Small intestine (tissue), 16 donors: ENCODE measurements at places on chromosomes 1 and 21.

GRCh38 chr1:67898033-67898726, 64.9 kb upstream of the GNG12 start:
- H3K36me3 ChIP-seq = no peaks in the 10 kb centered on the region
- H3K4me3 ChIP-seq = no peak overlapping the region
- no peaks in the 10 kb centered on the region for H3K27me3 ChIP-seq

GRCh38 chr1:117824616-117825015, 104.8 kb downstream of the GDAP2 start:
- H3K27me3 ChIP-seq = peaks cover 3% of the 10 kb centered on the region
- no peaks in the 10 kb centered on the region for H3K36me3 ChIP-seq
- no peak overlapping the region for H3K4me3 ChIP-seq
- DNase-seq = no peak
- no peaks in the 10 kb centered on the region for H3K4me1 ChIP-seq

- no peak overlapping the region for H3K4me3 ChIP-seq
- DNase-seq = no peak
- H3K4me1 ChIP-seq = peaks cover 4% of the 10 kb centered on the region
Observed at GRCh38 chr1:40796939-40797667, 13.5 kb downstream of the KCNQ4 start.

- DNase-seq = peak; percentile 76
- H3K4me1 ChIP-seq = peaks cover 5% of the 10 kb centered on the region
- H3K27me3 ChIP-seq = no peaks in the 10 kb centered on the region
- H3K4me3 ChIP-seq = no peak overlapping the region
Observed at GRCh38 chr1:228842094-228842775, 107.0 kb downstream of the RHOU start.

GRCh38 chr1:18951818-18952391, 4.6 kb downstream of the IFFO2 start:
- no peak overlapping the region for H3K4me3 ChIP-seq
- no peak overlapping the region for H3K27ac ChIP-seq
- peaks cover 21% of the 10 kb centered on the region for H3K4me1 ChIP-seq
- H3K27me3 ChIP-seq = no peaks in the 10 kb centered on the region
- DNase-seq = peak; percentile 42
- peaks cover 3% of the 10 kb centered on the region for H3K36me3 ChIP-seq

DNA sequence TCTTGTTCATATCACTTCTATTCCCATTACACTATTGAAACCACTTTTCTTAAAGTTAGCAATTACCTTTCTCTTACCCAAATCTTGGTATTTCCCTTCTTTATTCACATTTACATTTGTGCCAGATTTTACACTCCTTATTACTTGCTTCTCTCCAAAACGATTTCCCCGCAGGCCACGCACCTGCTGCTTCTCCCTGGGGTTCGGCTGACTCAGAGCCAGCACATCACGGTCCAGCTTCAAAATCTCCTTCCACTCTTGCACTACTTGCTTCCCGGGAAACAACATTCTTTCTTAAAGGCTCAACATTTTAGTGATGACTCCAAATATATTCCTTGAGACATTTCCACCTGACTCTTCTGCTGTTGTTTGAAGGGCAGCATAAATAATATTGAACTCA, 20.7 kb downstream of the LHX9 start:
- H3K27me3 ChIP-seq = peaks cover 2% of the 10 kb centered on the region
- H3K4me3 ChIP-seq = no peak overlapping the region
- no peak overlapping the region for H3K27ac ChIP-seq
- H3K36me3 ChIP-seq = no peaks in the 10 kb centered on the region

DNA sequence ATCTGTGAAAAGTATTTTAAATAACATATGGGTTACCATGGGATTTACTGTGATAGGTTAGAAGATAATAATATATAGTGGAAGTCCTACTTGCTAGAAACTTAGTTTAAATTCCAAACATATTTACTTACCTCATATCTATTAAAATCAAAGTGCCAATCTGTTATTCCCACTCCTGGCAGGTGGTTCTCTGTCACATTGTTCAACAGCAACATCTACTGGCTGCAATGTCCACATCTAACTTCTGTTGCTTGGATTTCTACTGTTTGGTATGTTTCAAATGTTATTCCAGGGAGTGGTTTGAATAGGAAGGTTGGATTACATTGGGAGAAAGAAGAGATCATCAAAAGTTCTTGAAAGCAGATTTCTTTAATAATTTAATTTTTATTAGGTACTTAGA, 122.5 kb upstream of the NCAM2 start:
- no peaks in the 10 kb centered on the region for H3K27me3 ChIP-seq
- no peak overlapping the region for H3K27ac ChIP-seq
- H3K4me3 ChIP-seq = no peak overlapping the region
- no peak for DNase-seq
- no peaks in the 10 kb centered on the region for H3K36me3 ChIP-seq
- H3K4me1 ChIP-seq = no peaks in the 10 kb centered on the region

GRCh38 chr1:187641015-187641414, 812.3 kb downstream of the PLA2G4A start:
- DNase-seq = no peak
- H3K27me3 ChIP-seq = no peaks in the 10 kb centered on the region
- no peak overlapping the region for H3K27ac ChIP-seq
- no peaks in the 10 kb centered on the region for H3K4me1 ChIP-seq
- H3K36me3 ChIP-seq = no peaks in the 10 kb centered on the region
- H3K4me3 ChIP-seq = no peak overlapping the region

DNA sequence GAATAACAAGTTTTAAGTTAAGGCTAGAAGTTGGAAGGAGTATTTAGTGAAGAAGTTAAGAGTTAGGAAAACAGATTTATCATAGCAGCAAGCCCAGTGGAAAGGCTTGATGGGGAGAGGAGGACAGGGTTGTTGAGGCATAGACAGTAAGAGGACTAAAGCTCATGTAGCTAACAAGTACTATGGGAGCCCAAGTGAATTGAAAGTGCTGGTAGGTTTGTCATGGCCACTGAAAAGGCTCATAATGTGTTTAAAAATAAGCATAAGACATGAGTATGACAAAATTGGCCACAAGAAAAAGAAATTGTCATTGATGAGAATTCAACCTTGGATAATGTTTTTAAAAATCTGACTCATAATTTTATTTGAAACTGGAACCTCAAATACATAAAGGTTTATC, 49.2 kb upstream of the CRB1 start:
- H3K4me3 ChIP-seq = no peak overlapping the region
- DNase-seq = no peak
- no peak overlapping the region for H3K27ac ChIP-seq
- no peaks in the 10 kb centered on the region for H3K27me3 ChIP-seq

DNA sequence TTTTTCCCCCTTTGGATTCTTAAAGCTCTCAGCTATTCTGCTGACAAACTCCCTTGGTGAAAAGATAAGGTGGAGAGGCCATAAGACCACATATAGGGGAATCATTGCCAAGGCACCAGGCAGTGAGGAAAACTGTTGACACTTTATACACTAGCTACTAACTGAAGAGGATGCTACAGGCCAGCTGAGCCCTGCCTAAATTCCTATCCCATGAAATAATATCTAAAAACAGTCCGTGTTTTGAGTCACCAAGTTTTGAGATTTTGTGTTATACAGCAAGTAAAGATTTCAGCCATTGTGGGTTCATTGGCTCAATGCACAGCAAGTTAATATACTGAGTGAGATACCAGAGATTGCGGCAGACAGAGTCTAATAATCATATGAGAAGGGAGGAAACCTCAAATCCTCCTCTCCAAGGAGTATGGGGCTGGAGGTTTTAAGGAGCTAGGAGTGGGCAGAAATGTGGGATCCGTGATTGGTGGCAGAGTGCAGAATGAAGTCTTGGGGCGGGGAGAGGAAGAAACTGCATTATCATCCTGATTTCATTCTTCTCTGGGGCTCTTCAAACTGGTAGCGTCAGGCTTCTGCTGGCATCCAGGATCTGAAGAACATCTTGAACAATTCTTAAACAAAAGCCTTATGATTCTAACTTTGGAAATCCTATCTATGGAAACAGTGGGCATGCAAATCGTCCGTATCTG, 9.2 kb downstream of the CLDN8 start:
- H3K4me1 ChIP-seq = no peaks in the 10 kb centered on the region
- H3K27ac ChIP-seq = no peak overlapping the region
- no peaks in the 10 kb centered on the region for H3K27me3 ChIP-seq

GRCh38 chr1:186680245-186681061, at the start of gene PTGS2:
PTGS2 (minus strand) TSS chr1:186680423; CDS start chr1:186680290, 133 bp downstream.
- no peak within 1 kb of the TSS for H3K27ac ChIP-seq
- H3K4me3 ChIP-seq = peak within 1 kb of the TSS; percentile 31
- no peaks in the 10 kb centered on the region for H3K27me3 ChIP-seq
- peak; percentile 86 for DNase-seq

DNA sequence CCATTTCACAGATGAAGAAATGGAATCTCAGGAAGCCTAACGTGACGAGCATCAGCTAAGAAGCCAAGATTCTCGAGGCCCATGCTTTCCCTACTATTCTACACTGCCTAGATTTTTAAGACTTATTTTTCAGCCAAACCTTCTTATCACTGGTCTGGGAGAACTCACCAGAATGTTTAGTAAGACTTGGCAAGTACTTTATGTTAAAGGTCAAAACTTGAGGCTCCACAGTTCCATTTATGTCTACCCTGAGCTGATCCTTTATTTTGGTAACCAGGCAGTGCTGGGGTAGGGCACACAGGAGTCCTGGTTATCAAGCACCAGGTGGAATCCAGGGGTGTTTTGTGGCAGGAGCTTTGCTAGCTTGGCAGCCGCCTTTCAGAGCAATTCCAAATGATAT, 16.8 kb downstream of the PLXNA2 start:
- H3K4me1 ChIP-seq = no peaks in the 10 kb centered on the region
- no peaks in the 10 kb centered on the region for H3K27me3 ChIP-seq
- H3K36me3 ChIP-seq = peaks cover 4% of the 10 kb centered on the region
- no peak overlapping the region for H3K4me3 ChIP-seq

DNA sequence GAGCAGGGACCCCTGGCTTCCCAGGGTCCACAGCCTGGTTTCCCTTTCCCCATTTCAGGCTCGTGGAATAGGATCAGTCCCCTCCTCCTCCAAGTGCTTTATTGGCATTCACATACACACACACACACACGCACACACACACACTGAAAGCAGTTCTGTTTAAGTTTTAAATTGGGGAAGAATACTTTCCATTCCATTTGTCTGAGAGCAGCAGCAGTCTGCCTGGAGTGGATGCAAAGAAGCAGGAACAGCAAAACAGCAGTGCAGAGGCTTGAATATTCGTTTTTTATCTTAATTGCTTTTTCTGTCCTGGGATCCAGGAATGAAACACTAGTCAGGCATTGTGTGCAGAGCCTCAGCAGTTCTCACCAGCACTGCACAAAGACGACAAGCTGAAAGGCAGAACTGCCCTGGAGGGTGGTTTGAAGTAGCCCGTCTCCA, 7.1 kb downstream of the CYB561D1 start:
- H3K36me3 ChIP-seq = no peaks in the 10 kb centered on the region
- H3K27me3 ChIP-seq = no peaks in the 10 kb centered on the region
- H3K4me1 ChIP-seq = no peaks in the 10 kb centered on the region
- H3K4me3 ChIP-seq = no peak overlapping the region
- H3K27ac ChIP-seq = peak overlapping the region; percentile 6

DNA sequence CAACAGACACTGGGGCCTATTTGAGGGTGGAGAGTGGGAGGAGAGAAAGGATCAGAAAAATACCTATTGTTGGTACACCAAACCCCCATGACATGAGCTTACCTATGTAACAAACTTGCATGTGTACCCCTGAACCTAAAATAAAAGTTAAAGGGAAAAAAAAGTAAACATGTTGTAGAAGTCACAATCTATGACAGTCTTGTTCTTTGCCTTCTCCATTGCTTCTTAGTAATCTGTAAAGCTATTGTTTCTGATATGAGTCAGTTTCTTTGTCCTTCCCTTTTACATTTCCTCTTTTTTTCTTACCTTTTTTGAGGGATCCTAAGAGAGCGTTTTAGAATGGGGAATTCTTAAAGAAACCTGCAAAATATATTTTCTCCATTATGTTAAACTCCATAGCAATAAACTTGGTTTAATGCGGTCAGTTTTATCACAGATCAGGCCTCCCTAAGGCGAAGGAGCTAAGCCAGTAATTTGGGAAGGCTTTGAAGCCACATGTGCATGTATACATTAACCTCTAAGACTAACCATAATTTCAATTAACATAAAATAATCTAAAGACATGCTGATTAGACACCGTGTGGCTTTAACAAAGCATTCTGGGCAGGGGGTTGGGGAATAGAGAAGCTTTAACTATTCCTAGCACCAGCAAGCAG, 77.8 kb upstream of the C1orf105 start:
- no peaks in the 10 kb centered on the region for H3K36me3 ChIP-seq
- H3K4me3 ChIP-seq = no peak overlapping the region
- DNase-seq = no peak
- H3K27me3 ChIP-seq = no peaks in the 10 kb centered on the region
- H3K4me1 ChIP-seq = no peaks in the 10 kb centered on the region

- H3K36me3 ChIP-seq = no peaks in the 10 kb centered on the region
- H3K27me3 ChIP-seq = no peaks in the 10 kb centered on the region
- peak; percentile 77 for DNase-seq
Observed at GRCh38 chr1:215636258-215636965, 69.3 kb downstream of the KCTD3 start.

DNA sequence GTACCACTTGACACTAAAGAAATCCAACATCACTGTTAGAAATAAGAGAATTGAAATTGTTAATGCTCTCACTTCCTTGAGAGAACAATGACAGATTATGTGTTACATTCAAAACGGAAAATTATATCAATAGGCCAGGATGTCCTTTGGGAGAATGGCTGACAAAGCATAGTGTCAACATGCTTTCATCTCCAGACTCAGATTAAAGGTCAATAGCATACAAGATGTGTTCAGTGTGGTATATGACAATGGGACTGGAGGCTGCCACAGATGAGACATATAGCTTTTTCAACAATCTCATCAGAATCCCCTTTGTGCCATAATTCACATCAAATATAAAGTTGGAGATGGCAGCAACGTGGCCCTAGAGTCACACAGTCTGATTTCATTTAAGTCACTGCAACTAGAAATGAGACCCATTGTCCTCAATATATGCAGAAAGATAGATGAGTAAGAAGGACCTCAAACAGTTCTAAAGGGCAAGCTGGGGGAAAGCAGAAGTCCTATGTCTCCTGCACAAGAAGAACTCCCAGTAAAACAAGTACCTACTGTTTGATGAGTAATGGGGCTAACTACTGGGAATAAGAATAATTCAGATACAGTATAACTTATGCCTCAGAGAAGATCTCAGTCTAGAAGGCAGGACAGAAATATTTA, 327.9 kb downstream of the TTLL7 start:
- H3K27ac ChIP-seq = no peak overlapping the region
- no peaks in the 10 kb centered on the region for H3K4me1 ChIP-seq
- DNase-seq = no peak
- no peaks in the 10 kb centered on the region for H3K36me3 ChIP-seq
- no peaks in the 10 kb centered on the region for H3K27me3 ChIP-seq

- H3K4me1 ChIP-seq = no peaks in the 10 kb centered on the region
- no peaks in the 10 kb centered on the region for H3K27me3 ChIP-seq
Observed at GRCh38 chr1:234647245-234647644, 37.3 kb upstream of the IRF2BP2 start.

- H3K36me3 ChIP-seq = no peaks in the 10 kb centered on the region
- no peak overlapping the region for H3K4me3 ChIP-seq
Observed at GRCh38 chr1:80646053-80646452, 1154.7 kb upstream of the ADGRL2 start.

DNA sequence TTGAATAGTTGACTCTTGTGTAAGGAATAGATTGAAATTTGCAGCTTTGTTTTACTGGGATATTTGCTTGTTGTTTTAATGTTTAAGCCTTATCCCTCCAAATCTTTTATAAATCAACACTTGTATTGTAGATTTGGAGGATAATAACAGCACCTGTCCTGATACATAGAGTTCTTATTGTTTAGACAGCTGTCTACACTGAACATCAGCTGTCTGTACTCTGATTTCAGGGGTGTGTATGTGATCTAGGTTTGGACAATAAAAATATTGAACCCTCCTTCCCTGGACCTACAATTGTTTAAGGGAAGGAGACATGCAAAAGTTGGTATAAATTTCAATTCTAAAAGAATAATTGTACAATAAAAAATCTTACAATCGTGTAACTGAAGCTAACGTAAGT, 48.3 kb upstream of the DPH5 start:
- H3K27ac ChIP-seq = no peak overlapping the region
- no peaks in the 10 kb centered on the region for H3K36me3 ChIP-seq
- no peaks in the 10 kb centered on the region for H3K27me3 ChIP-seq
- no peaks in the 10 kb centered on the region for H3K4me1 ChIP-seq
